Testis (tissue), 5 donors: ENCODE measurements at places on chromosomes 1 and 21. TPM values are rescaled to one million over a fixed set of nuclear protein-coding genes. Genes with fewer than 3 reads are reported as not detected.

GRCh38 chr1:154816937-154817336, 53.1 kb downstream of the KCNN3 start:
- DNase-seq, result no peak

Gene EPHA8
- total RNA-seq, result 6.0 TPM

GRCh38 chr1:7263021-7263960, 478.0 kb downstream of the CAMTA1 start:
- no peak for DNase-seq

Gene KCND3
- 6.6 TPM for total RNA-seq

Gene AMY2B
- total RNA-seq, result 16.0 TPM

DNA sequence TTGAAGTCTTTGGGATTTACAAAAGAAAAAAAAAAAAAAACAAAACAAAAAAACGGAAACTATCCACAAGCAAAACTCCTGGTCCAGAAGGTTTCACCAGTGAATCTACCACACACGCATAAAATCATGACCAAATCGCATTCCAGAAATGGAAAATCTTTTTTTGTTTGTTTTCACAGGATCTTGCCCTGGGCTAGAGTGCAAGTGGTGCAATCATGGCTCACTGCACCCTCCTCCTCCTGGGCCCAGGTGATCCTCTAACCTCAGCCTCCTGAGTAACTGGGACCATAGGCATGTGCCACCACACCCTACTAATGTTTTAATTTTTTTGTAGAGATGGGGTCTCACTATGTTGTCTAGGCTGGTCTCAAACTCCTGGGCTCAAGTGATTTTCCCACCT, 100.5 kb downstream of the DYRK1A start:
- no peak for DNase-seq
